Activated gamma-delta T cell treated with anti-CD3 and anti-CD28 coated beads, Interleukin-2, amount 50 U/mL, for 16 hours (primary cell): ENCODE measurements at places on chromosomes 7 and 10.

GRCh38 chr10:109487691-109488090 lies 435.6 kb downstream of the XPNPEP1 start:
- no peak for DNase-seq

DNA sequence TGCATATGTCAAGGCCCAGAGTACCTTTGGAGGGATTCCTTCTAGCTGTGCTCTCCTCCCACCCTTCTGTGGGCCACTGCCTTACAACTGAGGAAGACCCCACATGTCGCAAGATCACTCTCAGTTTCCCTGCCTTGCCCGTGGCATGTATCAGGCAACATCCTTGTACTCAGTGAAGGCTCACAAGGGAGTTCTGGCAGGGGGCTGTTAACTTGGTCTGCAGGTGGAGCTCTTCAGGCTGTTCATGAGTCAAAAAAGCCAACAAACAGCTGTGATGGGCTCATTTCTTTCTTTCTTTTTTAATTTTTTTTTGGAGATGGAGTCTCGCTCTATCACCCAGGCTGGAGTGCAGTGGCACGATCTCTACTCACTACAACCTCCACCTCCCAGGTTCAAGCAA lies 513.0 kb upstream of the ANKRD30A start:
- no peak for DNase-seq

- no peak for DNase-seq
These were observed 125.2 kb downstream of the CCDC3 start for GRCh38 chr10:12876266-12876665.

DNA sequence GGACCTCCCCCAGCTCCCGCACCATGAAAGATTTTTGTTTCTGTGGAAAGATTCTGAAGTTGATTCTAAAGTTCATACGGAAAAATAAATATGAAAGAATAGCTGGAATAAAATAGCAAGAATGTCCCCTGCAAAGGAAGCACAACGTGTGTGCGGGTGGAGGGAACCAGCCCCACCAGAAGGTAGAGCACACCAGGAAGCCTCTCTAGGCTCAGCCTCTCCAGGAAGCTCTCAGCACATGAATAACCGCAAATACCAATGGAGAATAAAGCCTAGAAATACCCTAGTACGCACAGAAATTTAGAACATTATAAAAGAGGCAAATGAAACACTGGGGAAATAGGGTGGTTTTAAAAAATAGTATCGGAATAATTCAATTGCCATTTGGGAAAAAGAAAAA lies 24.6 kb upstream of the FAM170B start:
- no peak for DNase-seq

- DNase-seq, result no peak
These were observed 126.9 kb downstream of the MGMT start for GRCh38 chr10:129593953-129594352.

- no peak for DNase-seq
These were observed 43.0 kb downstream of the SCRN1 start for GRCh38 chr7:29946428-29947186.

DNA sequence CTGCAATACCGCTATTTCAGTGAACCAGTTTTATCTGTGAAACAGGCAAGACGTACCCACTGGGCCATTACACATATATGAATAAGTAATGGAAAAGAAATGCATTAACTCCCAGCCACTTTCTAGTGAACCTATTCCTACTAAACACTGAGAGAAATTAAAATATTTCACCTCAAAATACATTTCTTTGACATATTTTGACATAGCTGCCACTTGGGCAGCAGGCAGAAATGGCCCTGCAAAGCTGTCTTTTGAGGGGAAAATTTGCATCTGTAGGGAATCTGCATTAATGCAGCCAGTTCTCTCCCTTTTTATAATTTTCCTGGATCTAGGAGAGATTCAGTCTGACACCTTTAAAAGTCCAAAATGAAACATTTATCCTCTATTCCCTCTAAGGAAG lies 714.8 kb upstream of the POM121L12 start:
- DNase-seq, result no peak

DNA sequence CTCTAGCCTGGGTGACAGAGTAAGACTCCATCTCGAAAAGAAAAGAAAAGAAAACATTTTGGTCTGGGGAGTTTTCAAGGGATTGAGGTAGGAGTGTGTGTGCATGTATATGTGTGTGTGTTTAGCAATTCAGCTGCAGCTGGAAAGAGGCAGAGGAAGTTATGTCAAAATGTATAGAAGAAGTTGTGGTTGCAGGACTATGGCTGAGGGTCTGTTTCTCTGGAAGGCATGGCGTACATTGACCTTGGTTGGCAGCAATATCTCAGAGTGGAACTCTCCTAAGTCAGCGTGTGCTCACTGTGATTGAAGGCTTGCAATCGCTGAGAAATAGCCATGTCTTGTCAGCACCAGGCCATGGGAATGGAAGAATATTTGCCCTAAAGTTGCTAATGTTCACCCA lies 28.6 kb upstream of the RHBDD2 start:
- no peak for DNase-seq

DNA sequence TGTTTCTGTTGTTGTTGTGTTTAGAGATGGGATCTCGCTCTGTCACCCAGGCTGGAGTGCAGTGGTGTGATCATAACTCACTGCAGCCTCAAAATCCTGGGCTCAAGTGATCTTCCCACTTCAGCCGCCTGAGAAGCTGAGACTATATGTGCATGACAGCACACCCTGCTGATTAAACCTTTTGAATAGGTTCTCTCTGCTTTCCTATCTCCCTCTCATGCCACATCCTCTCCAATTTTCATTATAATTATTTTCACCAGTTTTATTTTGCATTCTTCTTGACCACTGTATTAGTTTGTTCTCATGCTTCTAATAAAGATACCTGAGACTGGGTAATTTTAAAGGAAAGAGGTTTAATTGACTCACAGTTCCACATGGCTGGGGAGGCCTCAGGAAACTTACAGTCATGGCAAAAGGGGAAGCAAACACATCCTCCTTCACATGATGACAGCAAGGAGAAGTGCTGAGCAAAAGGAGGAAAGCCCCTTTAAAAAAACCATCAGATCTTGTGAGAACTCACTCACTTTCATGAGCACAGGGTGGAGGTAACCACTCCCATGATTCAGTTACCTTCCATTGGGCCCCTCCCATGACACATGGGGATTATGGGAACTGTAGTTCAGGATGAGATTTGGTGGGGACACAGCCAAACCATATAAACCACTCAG lies 12.9 kb downstream of the AGK start:
- no peak for DNase-seq

- no peak for DNase-seq
These were observed 44.4 kb downstream of the JAKMIP3 start for GRCh38 chr10:132110111-132110521.

DNA sequence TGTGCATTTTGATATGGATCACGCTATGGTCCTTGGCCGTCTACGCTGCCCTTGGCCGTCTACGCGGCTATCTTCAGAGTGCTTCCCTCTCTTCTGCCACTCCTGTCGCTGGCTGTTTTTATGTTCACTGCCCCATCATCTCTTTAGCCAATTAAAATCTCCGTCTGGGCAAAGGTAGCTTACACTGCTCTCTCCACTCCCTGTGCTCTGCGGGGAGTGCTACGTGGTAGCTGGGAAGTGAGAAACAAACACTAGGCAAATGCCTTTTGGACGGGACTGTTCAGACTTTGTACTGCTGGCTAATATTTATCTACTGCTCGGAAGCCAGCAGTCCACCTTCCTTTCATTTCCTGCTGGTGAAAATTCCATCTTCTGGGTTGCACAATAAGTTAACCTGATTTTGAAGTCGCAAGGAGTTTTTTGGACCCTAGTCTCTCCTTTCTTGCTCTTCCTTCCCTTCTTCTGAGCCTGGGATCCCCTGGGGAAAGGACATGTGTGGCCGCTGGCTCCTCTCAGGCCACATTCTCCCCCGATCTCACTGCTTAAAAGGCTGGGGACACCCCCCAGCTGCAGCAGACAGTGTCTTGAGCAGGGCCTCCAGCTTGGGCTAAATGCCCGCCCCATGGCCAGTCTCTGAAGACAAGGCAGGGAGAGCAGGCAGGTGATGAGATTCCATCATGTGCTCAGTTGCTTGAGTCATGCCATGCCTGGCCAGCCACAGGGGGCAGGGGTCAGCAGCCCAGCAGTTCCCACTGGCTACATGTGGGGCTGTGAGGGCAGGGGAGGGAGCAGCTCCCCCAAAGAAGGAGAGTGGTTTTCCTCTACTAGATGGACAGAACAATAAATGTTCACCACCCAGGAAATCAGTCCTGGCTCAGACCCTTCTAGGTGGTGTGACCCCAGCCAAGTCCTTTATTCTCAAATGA lies 25.5 kb upstream of the RBM33 start:
- DNase-seq, result no peak

GRCh38 chr10:62689712-62690111 lies 114.8 kb upstream of the ADO start:
- DNase-seq, result no peak
